ENCODE measurements at places on chromosomes 16 and 17. TPM values are rescaled to one million over a fixed set of nuclear protein-coding genes. Genes with fewer than 3 reads are reported as not detected.

The STX1B gene
- 0.50 TPM for total RNA-seq

DNA sequence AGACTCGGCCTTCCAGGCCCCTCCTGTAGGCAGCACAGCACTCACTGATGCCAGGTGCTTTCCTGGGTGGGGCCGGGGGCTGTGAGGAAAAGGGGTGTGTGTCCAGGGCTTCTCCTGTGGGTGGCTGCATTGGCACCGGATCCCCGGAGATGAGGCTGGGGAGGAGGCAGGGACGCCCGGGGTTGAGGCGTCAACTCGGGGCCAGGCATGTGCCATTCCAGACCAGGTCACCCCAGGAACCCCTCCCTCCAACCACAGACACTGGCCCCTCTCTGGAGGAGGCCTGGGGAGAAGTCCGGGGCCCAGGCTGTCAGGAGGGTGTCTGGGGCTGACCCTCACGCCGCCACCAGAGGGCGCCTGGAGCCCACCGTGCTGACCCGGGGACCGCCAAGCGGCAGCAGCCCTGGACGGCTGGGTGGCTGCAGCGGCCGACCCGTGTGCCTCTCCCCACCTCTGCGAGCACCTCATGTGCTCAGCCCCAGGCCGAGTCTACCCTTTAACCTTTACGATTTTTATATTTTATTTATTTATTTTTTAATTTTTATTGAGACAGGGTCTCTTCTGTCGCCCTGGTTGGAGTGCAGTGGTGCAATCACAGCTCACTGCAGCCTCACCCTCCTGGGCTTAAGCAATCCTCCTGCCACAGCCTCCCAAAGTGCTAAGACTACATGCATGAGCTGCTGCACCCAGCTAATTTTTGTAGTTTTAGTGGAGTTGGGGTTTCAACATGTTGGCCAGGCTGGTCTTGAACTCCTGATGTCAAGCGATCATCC lies 3.2 kb upstream of the METRN start:
- peak; percentile 83 for DNase-seq
- no peak overlapping the region for H3K27ac ChIP-seq
- no peaks in the 10 kb centered on the region for H3K36me3 ChIP-seq
- no peaks in the 10 kb centered on the region for H3K4me1 ChIP-seq
- H3K27me3 ChIP-seq, result no peaks in the 10 kb centered on the region

DNA sequence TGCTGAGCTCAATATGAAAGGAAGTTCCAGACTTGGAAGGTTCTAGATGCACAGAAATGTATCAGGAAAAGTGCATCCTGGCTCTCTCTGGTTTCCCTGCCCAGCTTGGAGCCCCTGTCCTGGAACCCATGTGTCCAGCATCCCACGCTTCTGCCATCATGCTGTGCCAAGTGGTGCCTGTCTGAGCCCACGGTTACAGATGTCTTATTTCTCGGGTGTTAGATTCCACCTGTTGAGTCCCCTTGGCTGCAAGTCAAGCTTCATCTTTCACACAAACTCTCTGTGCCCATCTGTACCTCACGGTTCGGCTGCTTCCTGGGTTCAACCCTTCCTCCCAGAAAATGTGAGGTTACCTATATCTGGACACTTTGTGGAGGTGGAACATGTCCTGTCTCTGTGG lies 22.5 kb downstream of the OR1D5 start:
- H3K4me3 ChIP-seq, result no peak overlapping the region
- no peak for DNase-seq
- H3K27ac ChIP-seq, result no peak overlapping the region
- no peaks in the 10 kb centered on the region for H3K36me3 ChIP-seq
- H3K27me3 ChIP-seq, result peaks cover 4% of the 10 kb centered on the region

GRCh38 chr16:86195863-86196630 lies 297.1 kb downstream of the IRF8 start:
- no peak overlapping the region for H3K27ac ChIP-seq
- peaks cover 54% of the 10 kb centered on the region for H3K27me3 ChIP-seq

- peak overlapping the region; percentile 67 for H3K4me3 ChIP-seq
- H3K36me3 ChIP-seq, result peaks cover 10% of the 10 kb centered on the region
- peak overlapping the region; percentile 75 for H3K27ac ChIP-seq
- peaks cover 24% of the 10 kb centered on the region for H3K4me1 ChIP-seq
Measured at GRCh38 chr17:64599187-64599676, 62.9 kb downstream of the SMURF2 start.

The KRT31 gene
- not detected for total RNA-seq

GRCh38 chr16:11251525-11252481 lies 4.2 kb downstream of the SOCS1 start:
- H3K36me3 ChIP-seq, result peaks cover 20% of the 10 kb centered on the region
- peaks cover 43% of the 10 kb centered on the region for H3K4me1 ChIP-seq
- no peaks in the 10 kb centered on the region for H3K27me3 ChIP-seq
- peak; percentile 85 for DNase-seq
- H3K4me3 ChIP-seq, result peak overlapping the region; percentile 99

DNA sequence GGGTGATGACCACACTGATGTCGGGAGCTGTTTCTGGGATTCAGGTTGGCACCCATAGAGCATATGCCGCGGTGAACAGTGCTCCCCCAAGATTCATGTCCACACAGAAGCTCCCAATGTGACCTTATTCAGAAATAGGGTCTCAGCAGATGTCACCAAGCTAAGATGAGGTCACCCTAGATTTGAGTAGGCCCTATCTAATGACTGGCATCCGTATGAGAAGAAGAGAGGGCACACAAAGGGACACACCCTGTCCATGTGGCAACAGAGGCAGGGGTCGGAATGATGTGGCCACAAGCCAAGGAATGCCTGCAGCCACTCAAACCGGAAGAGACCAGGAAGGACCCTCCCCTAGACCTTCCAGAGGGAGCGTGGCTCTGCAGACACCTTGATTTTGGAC lies 35.5 kb downstream of the TBC1D16 start:
- no peak overlapping the region for H3K4me3 ChIP-seq
- no peak for DNase-seq
- H3K27me3 ChIP-seq, result no peaks in the 10 kb centered on the region
- H3K27ac ChIP-seq, result no peak overlapping the region
- H3K36me3 ChIP-seq, result no peaks in the 10 kb centered on the region

DNA sequence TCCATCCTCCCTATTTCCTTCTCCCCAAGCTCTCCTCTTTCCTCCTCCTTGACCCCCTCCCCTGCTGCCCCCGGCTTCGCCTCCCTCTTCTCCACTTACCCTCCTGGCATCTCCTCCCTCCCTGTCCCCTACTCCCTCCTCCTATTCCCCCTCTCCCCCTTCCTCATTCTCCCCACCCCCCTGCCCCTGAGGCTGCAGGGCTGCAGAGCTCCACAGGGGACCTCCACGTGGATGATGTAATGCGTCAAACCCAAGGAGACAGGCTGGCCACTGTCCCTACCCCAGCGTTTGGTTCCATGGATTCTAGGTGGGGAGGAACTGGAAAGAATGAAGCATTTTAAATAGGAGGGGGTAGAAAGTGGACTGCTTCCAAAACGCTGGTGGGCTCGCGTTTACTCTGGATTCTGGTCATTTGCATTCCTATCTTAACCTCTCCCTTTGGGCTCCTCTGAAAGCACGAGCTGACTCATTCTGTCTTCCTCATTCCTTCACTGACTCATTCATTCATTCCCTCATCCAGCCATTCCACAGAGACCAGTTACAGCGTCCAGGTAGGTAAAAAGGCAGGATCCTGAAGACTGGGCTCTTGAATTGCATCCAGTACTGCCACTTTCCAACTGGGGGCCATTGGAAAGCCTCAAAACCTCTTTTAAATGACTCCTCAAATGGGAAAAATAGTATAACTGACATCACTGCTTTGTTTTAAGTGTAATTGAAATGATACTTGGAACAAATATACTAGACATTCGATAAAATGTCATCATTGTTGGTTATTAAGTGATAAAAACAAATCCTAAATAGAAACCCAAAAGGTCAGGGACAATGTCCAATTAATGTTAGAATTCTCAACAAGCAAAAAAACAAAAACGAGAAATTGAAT lies 943 bp upstream of the COTL1 start:
- peaks cover 32% of the 10 kb centered on the region for H3K4me1 ChIP-seq
- H3K27me3 ChIP-seq, result peaks cover 18% of the 10 kb centered on the region
- H3K4me3 ChIP-seq, result peak overlapping the region; percentile 69
- no peak for DNase-seq

DNA sequence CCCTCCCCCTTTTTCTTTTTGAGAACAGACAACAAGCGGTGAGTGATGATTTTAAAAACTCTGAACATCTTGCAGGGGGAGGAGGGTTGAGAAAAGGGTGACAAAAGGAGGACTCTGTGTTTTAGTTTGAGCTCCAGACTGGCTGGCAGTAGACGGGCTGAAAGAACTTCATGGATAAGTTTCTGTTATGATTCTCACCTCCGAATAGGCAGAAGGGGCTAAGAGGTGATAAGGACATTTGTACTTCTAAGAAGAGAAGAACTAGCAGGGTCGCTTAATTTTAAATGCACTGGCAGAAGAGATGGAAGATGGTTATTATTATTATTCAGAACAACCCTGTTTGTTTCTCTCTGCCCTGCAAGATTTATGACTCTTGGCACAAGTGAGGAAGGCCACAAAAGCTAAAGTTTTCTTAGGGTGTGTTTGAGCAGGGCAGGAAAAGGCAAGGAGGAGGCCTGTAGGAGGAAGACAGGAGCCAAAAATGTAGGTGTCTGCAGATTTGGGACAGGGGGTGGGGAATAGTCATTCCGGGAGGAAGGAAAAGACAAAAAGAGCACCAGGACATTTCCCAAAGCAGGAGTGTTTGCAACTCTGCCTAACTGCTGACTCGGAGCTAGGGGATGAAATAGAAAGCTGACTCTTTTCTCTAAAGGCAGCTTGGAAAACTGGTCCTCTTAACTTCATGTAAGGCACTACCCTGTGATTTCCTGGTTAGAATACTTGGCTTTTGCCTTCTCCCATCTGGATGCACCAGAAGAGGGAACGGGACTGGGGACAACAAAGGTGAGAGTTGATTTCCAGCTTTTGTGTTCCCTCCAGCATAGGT lies 11.9 kb upstream of the HOXB2 start:
- H3K27me3 ChIP-seq, result no peaks in the 10 kb centered on the region
- peaks cover 16% of the 10 kb centered on the region for H3K4me1 ChIP-seq
- H3K4me3 ChIP-seq, result peak overlapping the region; percentile 90

- no peak overlapping the region for H3K4me3 ChIP-seq
- DNase-seq, result no peak
- no peak overlapping the region for H3K27ac ChIP-seq
- peaks cover 26% of the 10 kb centered on the region for H3K27me3 ChIP-seq
- no peaks in the 10 kb centered on the region for H3K36me3 ChIP-seq
- no peaks in the 10 kb centered on the region for H3K4me1 ChIP-seq
Measured at GRCh38 chr17:62927083-62927482, 39.0 kb upstream of the TANC2 start.

DNA sequence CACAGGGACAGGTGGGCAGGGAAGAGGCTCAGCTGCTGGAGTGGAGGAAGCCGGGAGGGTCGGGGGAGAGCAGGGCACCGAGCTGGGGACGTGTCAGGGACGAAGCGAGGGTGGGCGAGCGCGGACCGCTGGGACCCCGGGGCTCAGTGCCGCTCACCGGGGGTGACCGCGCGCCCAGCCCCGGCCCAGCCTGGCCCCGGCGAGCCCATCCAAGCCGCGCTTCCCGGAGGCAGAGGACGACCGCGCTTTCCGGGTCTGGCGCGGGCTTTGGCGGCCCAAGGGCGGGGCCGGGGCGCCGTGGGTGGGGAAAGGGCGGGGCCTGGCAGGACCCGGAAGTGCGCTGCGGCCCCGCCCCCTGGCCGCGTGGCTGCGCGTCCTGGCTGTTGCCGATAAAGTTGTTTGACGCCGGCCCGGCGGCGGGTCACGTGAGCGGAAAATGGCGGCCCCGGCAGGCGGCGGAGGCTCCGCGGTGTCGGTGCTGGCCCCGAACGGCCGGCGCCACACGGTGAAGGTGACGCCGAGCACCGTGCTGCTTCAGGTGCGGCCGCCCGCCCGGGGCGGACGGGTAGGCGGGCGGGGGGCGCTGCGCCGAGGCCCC lies at the start of gene ASPSCR1:
Gene ASPSCR1, plus strand, starts transcription at position 419 of the 598 bp plus-strand sequence. Its CDS starts 18 bp downstream, at position 437.
- peak within 1 kb of the TSS; percentile 94 for H3K27ac ChIP-seq
- peaks cover 5% of the 10 kb centered on the region for H3K27me3 ChIP-seq
- peak; percentile 91 for DNase-seq
- H3K4me1 ChIP-seq, result peaks cover 13% of the 10 kb centered on the region
- no peaks in the 10 kb centered on the region for H3K36me3 ChIP-seq
- peak within 1 kb of the TSS; percentile 94 for H3K4me3 ChIP-seq

The BCKDK gene
- 42.7 TPM for total RNA-seq

The SLC2A4 gene
- total RNA-seq, result 0.50 TPM

DNA sequence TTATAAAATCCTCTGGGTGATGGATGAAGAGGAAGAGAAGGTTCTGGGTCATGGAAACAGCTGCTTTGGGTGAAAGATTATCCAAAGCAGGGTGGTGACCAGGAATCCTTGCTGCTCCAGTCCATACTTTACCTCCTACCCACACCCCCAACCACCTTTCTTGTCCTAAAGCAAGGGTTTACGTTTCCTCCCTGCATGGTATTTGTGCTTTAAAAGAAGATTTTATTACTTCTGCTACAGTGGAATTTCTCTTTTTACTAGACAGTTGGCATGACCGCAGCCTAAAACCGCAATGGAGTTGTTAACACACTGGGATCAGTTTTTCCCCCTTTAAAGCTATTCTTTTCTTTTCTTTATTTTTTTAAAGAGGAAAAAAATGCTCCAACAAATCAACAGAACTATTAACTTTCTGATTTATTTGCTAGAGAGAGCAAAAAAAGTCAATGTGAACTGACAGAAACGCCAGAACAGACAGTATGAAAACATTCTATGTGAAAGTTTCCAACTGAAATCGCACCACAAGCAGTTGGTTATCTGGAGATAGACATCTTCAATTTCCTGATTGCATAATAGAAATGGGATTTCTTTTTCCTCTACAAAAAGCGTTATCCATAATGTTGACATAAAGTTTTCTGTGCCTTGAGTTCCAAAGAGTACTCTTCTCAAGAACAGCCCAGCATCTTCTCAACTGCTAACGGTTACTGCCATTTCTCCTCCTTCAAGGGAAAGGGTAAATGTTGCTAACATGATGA lies 236.0 kb downstream of the IRX3 start:
- H3K4me3 ChIP-seq, result no peak overlapping the region
- no peaks in the 10 kb centered on the region for H3K4me1 ChIP-seq
- H3K27ac ChIP-seq, result no peak overlapping the region
- H3K36me3 ChIP-seq, result no peaks in the 10 kb centered on the region

- H3K27ac ChIP-seq, result no peak overlapping the region
- DNase-seq, result no peak
- H3K36me3 ChIP-seq, result peaks cover 4% of the 10 kb centered on the region
- H3K4me3 ChIP-seq, result no peak overlapping the region
Measured at GRCh38 chr17:62780951-62781350, 27.2 kb downstream of the MARCHF10 start.

GRCh38 chr17:79919862-79920720 lies 80.9 kb upstream of the CBX4 start:
- peaks cover 11% of the 10 kb centered on the region for H3K27me3 ChIP-seq
- no peaks in the 10 kb centered on the region for H3K36me3 ChIP-seq
- no peak overlapping the region for H3K27ac ChIP-seq
- H3K4me3 ChIP-seq, result no peak overlapping the region
- peaks cover 2% of the 10 kb centered on the region for H3K4me1 ChIP-seq

- no peak overlapping the region for H3K4me3 ChIP-seq
- no peaks in the 10 kb centered on the region for H3K36me3 ChIP-seq
- H3K4me1 ChIP-seq, result no peaks in the 10 kb centered on the region
- H3K27me3 ChIP-seq, result peaks cover 37% of the 10 kb centered on the region
Measured at GRCh38 chr16:54424043-54424451, 137.5 kb upstream of the IRX3 start.
